GM12892 (cell line): ENCODE measurements at places on chromosomes 7 and 10.

DNA sequence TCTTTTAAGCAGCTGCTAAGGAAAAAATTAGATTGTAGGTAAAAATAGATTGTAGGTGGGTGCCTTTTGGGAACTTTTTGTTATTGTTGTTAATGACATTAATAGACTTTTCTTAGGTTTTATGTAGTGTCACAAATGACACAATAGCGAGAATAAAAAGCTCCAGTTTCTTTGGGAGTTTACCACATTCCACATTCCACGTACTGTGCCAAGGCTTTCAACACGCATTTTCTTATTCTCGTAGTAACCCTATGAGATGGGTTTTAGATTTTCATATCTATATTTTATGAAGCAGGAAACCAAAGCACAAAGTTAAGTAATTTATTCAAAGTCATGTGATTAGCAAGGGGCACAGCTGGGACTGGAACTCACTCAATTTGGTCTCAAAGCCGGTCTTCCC is 103.8 kb downstream of the XRCC2 start:
- DNase-seq: no peak

DNA sequence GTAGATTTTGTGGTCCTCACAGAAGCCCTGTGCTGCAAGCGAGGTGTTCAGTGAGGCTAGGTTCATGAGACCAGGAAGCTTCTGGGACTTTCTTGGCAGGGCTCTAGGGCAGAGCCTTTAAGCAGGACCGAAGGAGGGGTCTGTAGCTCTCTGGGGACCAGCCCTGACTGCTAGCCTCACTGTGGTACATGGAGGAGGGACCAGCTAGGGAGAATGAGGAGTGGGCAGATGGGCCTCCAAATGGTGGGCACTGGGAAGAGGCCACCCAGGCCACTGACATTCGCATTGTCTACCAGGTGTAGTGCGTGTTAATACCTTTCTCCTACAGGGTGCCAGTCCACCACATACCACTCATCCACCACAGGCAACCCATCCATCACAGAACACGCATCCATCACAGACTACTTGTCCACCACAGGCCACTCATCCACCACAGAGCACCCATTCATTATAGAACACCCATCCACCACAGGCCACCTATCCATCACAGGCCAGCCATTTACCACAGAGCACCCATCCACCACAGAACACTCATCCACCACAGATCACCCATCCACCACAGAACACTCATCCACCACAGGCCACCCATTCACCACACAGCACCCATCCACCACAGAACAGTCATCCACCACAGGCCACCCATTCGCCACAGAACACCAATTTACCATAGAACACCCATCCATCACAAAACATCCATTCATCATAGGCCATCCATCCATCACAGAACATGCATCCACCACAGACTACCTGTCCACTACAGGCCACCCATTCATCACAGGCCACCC is 31.6 kb upstream of the ZNF488 start:
- DNase-seq: no peak

DNA sequence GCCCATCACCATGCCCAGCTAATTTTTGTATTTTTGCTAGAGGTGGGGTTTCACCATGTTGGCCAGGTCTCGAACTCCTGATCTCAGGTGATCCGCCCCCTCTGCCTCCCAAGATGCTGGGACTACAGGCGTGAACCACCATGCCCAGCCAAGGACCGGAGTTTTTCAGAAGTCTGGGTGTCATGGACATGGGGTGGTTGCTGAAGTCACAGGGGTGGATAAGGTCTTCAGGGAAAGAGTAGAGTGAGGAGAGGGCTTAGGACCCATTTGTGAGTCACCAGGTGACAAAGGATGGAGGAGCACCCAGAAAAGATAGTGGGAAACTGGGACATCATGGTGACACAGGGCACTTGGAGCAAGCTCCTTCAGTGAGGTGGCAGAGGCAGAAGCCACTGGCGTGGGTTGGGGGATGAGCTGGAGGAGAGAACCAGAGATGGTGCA is 2.8 kb upstream of the GPRIN2 start:
- no peak for DNase-seq

- no peak for DNase-seq
Measured at GRCh38 chr10:85212526-85212925, 884.1 kb downstream of the CCSER2 start.

DNA sequence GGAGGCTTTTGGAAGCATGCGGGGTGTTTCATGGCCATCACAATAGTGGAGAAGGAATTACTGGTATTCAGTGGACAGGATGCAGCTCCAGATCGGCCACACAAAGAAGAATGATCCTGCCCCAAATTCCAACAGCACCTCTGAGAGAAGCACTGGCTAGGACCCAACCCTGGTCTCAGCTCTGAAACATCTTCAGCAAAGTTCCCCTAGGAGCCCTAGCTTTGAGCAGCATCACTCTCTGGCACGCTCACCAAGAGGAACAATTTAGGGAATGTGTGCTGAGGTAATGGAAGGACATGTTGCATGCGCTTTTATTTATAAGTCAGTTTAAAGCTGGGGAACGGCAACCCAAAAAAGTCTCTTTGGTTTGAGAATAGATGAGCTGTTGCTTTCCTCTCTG is 5.5 kb upstream of the OPN1SW start:
- no peak for DNase-seq

DNA sequence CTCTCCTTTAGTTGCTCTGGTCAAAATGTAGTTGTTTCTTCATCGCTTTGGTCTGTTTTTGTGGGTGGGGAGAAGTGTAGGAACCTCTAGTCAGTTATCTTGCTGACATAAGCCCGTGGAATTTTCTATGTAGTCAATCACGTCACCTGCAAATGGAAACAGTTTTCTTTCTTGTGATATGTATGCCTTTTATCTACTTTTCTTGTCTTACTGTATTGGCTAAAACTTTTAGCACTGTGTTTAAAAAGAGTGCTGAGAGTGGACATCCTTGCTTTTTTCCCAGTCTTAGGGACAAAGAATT is 42.3 kb downstream of the AKR1E2 start:
- DNase-seq: no peak

DNA sequence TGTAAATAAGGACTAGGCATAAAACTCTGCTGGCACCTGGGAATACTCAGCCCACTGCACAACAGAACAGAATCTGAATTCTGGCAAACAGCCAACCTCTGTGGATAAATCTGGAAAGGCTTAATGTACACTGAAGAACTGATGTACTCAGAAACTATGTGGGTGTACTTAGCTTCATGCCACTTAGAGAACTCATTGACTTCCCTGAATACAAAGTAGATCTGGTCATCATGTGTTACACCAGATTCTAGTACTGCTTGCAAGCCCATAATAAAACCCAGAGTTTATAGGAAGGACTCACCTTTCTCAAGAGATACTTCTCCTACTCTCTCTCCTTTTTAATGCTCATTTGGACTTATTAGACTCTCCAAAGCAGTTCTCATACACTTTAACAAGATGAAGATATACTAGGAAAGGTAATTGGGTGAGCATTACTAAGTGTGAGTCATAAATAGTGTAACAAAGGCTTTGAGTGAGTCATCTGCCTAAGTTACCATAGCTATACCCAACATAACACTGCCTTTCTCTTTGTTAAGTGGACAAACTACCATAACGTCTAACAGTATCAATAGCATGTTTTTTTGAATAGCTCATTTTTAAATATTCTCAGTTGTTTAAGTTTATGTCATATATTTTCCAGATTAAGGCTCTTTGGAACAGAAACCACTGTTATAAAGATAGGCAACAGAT is 309.1 kb downstream of the MDFIC start:
- DNase-seq: no peak

- no peak for DNase-seq
Measured at GRCh38 chr7:47614450-47614849, 32.5 kb upstream of the TNS3 start.

DNA sequence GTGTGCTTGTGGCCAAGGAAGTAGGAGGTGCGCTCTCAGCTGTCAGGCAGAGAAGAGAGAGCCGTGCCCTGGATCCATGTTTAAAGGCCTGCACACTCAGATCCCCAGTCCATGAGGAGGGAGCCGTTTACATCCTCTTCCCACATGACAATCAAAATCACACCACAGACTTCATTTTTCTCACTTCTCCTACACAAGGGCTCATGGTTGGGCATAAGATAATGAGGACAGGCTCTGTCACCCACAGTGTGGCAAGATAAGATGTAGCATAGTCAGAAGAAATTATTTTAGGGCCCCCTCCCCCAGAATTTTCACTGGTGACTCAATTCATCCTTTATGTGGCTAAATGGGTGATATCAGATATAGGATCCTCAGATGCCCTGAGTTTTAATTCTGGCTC is 35.9 kb upstream of the INHBA start:
- DNase-seq: no peak
